ENCODE measurements at places on chromosomes 7 and 10.

DNA sequence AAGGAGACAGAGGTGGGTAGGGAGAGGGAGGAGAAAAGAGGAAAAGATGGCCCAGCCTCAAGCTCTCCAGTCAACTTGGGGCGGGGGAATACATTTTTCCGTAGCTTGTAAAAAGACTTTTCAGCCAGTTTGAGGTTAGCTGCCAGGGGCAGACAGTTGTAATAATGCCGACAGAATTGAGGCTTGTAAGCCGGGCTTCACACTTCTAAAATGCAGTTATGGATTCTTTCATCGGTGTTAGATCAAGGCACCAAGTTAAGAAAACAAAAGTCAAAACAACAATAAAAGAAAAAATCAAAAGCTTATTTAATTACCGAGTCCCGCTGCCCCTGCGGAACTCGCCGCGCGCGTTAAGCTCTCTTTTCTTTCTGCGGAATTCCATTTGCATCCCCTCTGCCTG lies 448 bp upstream of the EVX1 start:
- no peak for DNase-seq

GRCh38 chr7:133053321-133053891 lies 28.5 kb downstream of the CHCHD3 start:
- no peak for DNase-seq

- DNase-seq, result no peak
These were observed 5.7 kb downstream of the ATG9B start for GRCh38 chr7:151018421-151019129.

GRCh38 chr7:47401611-47402570 lies 180.0 kb downstream of the TNS3 start:
- no peak for DNase-seq

GRCh38 chr7:138665249-138665648 lies 35.9 kb downstream of the SVOPL start:
- no peak for DNase-seq

GRCh38 chr10:26790221-26790995 lies 70.3 kb downstream of the ABI1 start:
- DNase-seq, result no peak

DNA sequence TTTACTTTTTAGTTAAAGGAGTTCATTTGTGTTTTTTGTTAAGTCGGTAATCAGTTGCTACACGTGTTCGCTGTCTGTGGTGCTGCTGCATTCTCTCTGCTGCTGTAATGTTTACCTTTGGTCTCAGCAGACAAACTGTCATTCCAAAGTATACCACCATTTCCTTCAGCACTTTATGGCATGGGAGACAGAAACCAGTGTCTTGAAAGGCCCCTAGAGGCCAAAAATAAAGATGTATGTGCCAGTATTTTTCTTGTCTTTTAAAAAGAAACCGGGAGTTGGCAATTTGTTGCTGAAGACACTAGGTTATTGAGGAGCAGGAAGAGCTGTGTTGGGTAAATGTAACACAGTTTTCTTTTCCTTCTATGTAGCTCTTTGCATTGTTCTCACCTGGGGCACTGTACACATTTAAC lies 24.1 kb downstream of the ZNF92 start:
- no peak for DNase-seq

DNA sequence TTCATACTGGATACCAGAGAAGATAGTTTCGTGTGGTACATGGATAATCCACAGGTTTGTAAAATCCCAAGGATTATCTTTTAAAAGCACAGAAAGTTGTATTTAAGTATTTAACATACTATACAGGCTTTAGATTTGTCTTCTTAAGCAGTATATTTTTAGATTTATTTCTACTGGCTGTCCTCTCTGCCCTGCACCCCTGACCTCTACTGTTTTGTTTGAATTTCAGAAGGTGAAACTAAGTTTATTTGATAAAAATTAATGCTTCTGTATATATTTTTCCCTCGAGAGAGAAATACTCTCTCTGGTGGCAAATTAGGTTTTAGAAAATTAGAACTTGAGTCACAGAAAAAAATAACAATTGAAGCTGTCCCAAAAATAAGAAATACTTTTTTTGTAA lies 18.8 kb downstream of the PLEKHA1 start:
- DNase-seq, result no peak

DNA sequence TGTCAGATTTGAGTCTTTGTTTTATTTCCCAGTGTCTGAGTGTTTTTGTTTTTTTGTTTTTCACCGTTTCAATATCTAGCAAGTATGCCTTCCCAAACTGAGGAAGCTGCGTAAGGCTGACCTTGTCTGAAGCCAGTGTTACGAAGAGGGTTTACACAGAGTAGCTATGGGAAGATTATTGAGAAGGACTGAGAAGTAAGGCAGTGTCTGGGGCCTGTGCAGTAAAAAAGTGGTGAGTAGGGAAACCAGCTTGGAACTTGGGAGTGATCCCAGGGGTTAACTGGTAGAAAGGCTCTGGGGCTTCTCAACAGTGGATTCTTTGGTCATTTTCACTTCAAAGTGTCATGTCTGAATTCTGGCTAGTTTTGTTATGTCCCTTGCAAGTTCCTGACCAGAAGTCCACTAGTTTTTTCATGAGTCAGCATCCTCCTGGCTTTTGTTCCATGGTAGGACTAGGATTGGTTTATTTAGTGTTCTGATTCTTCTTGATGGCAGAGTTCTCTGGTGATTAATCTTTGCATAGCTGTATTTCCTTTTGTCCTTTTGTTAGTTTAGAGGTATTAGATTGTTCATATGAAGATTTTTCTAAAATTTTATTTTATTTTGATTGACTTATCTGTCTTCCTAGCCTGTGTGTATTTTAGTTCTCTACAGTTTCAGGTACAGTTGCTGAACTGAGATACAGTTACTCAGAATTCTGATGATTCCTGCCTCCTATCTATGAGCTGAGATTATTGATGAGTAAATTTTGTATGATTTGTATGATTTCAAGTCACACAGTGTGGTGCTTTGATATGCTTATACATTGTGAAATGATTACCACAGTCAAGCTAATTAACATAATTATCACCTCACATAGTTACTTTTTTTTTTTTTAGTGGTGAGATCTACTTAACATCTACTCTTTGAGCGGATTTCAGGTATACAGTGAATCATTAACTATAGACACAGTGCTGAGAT lies 19.0 kb downstream of the GARS1 start:
- DNase-seq, result no peak

DNA sequence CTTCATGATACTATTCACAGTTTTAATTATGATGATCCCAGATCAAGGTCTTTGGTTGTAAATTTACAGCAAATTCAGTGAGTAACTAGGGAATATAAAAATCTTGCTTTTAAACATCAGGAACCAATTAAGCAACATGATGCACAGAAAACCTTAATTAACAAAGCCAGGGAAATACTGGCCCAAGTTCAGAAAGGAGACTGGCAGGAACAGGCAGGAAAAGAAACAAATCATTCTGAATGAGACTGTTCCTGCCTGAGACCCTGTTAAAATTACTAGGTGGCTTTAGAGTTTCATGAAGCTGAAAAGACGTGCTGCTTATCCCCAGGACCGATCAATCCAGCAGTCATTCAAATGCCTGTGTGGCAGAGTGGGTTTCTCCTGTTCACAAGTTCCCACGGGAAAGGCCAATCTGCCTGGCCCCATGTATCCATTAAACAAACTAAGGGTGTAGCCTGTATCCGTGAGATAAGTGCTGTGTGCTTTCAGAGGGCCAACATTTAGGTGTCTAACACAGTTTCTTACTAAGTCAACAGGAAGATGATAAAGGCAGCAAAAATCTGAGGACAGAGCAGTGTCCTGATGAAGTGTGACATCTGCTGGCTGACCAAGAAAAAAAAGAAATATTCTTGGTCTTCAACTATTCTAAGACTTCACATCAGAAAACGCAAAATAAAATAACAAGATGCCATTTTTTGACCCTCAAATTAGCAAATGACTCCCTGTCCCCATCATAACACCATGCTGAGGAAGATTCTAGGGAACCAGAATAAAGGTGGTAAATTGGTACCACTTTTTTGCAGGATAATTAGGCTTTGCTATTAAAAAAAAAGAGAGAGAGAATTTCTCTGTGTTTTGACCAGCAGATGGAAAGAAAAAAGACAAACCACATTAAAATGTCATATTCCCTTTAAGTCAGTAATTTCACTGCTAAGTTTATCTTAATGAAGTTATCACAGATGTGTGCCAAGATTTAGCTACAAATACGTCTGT lies 34.2 kb downstream of the PUS7 start:
- no peak for DNase-seq

- DNase-seq, result no peak
These were observed 121.9 kb downstream of the PTPRZ1 start for GRCh38 chr7:121994625-121995410.

GRCh38 chr10:30155401-30155800 lies 96.0 kb upstream of the JCAD start:
- DNase-seq, result no peak

DNA sequence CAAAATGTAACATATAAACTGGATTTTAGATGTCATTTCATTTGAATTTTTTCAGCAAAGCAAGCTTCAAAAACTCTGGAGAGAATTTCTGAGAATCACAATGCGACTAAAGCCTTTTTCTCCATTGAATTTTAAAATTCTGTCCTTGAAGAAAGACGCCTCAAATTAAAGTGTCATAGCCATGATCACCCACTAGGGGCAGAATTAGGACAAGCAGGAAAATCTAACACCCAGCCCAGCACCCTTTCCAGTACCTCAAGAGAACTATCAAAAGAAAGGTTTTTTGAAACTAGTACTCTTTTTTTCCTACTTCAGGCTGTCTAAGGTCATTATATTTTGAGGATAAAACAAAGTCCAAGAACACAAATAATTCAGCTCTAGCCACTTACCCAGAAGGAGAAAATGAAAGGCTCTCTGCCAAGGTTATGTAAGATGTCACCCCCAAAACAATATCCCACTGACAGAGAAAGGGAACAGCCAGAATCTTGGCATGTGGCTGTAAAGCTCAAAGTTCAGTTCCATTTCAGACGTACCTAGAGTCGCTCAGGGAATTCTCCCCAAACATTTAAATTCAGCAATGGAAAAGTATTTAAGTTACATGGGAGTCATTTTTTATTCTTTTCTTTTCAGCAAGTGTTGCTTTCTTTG lies 299.4 kb downstream of the SNX13 start:
- DNase-seq, result no peak

DNA sequence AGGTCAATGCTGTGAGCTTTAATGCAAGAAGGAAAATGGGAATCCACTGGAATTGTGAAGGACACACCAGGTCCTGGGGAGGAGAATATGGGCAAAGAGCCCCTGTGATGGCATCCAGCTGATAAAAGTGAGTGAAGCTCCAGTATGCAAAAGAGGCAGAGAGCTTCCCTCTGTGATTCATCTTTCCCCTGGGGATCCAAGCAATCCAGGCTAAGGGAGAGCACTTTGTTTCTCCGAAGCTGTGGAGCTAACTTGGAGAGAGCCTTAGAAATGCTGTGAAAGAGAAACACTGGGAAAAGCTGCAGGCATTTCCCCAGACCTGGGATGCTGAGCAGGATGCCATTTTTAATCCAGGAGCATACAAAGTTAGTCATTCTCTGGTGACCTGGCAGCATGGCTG lies 489.5 kb downstream of the SH2D4B start:
- DNase-seq, result no peak

DNA sequence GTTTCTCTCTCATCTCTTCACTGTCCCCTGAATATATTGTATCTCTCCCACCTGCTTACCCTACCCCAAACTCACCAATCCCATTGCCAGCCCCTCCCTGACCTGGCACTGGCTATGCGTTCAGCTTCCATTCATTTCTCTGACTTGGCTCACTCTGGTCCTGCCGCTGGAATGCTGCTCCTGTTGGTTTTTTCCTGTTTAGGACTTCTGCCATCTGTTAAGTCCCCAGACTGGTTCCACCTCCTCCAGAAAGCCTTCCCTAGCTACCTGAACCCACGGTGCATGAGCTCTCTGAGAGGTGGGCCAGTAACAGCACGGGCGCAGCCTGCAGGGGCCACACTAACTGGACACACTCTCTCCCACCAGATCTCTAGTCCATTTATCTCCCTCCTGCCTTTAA lies 80.2 kb downstream of the HIF1AN start:
- DNase-seq, result no peak

- DNase-seq, result no peak
These were observed 707.2 kb downstream of the PARD3 start for GRCh38 chr10:34107626-34108516.

- DNase-seq, result no peak
These were observed 161.6 kb upstream of the PRSS1 start for GRCh38 chr7:142587578-142588191.

DNA sequence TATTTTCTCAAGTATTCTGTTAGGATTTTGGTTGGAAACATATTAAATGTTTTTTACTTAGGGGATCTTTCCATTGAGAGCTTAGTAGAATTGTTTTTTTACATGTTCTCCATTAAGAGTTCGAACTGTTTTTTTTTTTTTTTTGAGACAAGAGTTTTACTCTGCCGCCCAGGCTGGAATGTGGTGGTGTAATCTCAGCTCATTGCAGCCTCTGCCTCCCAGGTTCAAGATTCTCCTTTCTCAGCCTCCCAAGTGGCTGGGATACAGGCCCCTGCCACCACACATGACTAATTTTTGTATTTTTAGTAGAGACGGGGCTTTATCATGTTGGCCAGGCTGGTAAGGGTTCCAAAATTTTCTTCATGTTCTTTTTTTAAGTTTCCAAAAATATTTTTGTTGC lies 33.2 kb downstream of the MPLKIP start:
- no peak for DNase-seq
